ENCODE measurements at places on chromosomes 6 and 20. TPM values are rescaled to one million over a fixed set of nuclear protein-coding genes. Genes with fewer than 3 reads are reported as not detected.
A peak's percentile ranks its signal among the peaks of the same experiment; 100 is the strongest.

DLL1 gene
- 0.79 TPM for total RNA-seq

MPIG6B gene
- total RNA-seq: not detected

HLA-F gene
- total RNA-seq: 222 TPM

NOTCH4 gene
- 1.4 TPM for total RNA-seq

RIPPLY2 gene
- not detected for total RNA-seq

HLA-DQB2 gene
- 0.83 TPM for total RNA-seq

MAD2L1BP gene
- 27.7 TPM for total RNA-seq

ANKRD60 gene
- total RNA-seq: not detected

EDN1 gene
- total RNA-seq: not detected

SIRPB1 gene
- 1.5 TPM for total RNA-seq

HSPA1L gene
- total RNA-seq: 3.5 TPM

OR14J1 gene
- not detected for total RNA-seq

POM121L2 gene
- total RNA-seq: not detected

IL17F gene
- 2.3 TPM for total RNA-seq

JPH2 gene
- not detected for total RNA-seq

DNA sequence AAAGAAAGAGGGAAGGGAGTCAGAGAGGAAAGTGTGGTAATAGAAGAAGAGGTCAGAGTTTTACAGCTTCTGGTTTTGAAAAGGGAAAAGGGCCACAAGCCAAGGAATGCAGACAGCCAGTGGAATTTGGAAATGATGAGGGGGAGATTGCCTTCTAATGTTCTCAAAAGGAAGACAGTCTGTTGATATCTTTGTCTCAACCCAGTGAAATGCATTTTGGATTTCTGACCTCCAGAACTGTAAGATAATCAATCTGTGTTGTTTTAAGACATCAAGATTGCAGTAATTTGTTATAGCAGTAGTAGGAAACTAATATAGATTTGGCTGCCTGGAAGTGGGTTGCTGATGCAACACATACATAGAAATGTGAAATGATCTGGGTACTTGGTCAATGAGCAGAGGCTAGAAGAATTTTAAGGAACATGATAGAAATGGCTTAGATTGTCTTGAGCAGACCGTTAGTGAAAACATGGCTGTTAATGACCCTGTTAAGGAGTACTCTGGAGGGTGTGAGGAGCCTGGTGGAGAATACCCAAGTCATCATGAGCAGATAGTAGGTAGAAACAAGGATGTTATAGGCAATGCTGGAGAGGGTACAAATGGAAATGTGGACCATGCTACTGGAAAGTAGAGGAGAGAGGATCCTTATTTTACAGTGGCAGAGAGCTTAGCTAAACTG, 255.8 kb upstream of the RAB32 start:
- H3K36me3 ChIP-seq: no peaks in the 10 kb centered on the region
- H3K27ac ChIP-seq: no peak overlapping the region
- DNase-seq: no peak
- no peaks in the 10 kb centered on the region for H3K4me1 ChIP-seq
- H3K27me3 ChIP-seq: no peaks in the 10 kb centered on the region

DNA sequence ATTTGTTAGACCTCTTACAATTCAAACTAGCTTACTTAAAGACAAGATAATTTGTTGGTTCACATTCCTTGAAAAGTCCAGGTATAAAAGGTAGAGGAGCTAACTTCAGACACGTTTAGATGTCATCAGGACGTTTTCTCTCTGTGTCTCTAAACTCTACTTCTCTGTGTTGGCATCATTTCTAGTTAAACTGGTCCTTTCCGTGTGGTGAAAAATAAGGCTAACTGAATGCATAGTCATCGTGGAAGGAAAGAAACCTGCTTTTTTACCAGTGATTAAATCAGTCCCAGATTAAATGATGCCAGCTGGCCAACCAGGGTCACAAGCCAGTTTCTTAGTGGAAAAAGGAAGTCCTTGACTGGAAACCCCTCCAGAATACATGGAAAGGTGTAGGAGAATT, 168.4 kb upstream of the AHI1 start:
- no peaks in the 10 kb centered on the region for H3K27me3 ChIP-seq
- no peak overlapping the region for H3K4me3 ChIP-seq
- H3K36me3 ChIP-seq: no peaks in the 10 kb centered on the region

DNA sequence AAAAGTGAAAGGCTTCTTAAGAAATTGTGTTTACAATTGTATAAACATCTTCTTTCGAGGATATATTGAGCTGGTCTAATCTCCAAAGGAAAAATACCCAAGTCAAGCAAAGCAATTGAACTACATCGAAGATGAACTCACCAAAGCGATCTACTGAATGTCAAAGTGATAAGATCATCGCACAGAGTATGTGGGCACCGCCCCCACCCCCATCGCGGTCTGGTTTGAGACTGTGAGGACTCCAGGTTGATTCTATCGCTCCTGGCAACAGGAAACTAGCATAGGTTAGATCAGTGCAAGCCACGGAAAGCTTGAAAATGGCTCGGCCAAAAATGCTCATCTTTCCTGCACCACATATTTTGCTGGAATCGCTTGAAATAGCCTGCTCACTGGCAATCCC, 133.2 kb upstream of the RPS6KA2 start:
- H3K27ac ChIP-seq: no peak overlapping the region
- no peak overlapping the region for H3K4me3 ChIP-seq
- peaks cover 5% of the 10 kb centered on the region for H3K27me3 ChIP-seq
- no peaks in the 10 kb centered on the region for H3K36me3 ChIP-seq
- DNase-seq: peak; percentile 66
- peaks cover 20% of the 10 kb centered on the region for H3K4me1 ChIP-seq

DNA sequence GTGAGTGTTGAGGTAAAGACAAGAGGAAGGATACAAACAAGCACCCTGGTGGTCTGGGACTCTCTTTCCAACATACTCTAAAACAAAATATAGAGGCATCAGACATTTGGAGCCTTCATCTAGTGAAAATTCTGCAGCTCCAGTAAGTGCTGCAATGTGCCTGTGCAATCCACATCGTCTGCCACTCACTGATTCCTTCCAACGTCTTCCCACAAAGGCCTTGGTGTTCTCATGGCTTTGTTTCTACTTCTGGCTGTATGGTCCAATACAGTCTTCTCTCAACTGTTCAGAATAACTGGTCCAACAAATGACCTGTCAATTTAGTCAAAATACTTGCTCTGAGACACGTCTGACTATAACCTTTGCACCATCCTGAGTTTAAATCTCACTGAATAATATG, 125.8 kb downstream of the MAP7 start:
- DNase-seq: no peak
- no peaks in the 10 kb centered on the region for H3K36me3 ChIP-seq
- H3K27me3 ChIP-seq: no peaks in the 10 kb centered on the region
- H3K27ac ChIP-seq: no peak overlapping the region

GRCh38 chr6:24951811-24952299, 16.1 kb upstream of the RIPOR2 start:
- no peaks in the 10 kb centered on the region for H3K36me3 ChIP-seq
- H3K4me1 ChIP-seq: peaks cover 97% of the 10 kb centered on the region
- no peaks in the 10 kb centered on the region for H3K27me3 ChIP-seq
- no peak for DNase-seq
- H3K4me3 ChIP-seq: peak overlapping the region; percentile 37
- H3K27ac ChIP-seq: peak overlapping the region; percentile 2

GRCh38 chr20:34705397-34706301, 1.5 kb downstream of the TP53INP2 start:
- peak overlapping the region; percentile 96 for H3K27ac ChIP-seq
- H3K4me1 ChIP-seq: peaks cover 23% of the 10 kb centered on the region
- DNase-seq: no peak
- H3K36me3 ChIP-seq: no peaks in the 10 kb centered on the region
- no peaks in the 10 kb centered on the region for H3K27me3 ChIP-seq

DNA sequence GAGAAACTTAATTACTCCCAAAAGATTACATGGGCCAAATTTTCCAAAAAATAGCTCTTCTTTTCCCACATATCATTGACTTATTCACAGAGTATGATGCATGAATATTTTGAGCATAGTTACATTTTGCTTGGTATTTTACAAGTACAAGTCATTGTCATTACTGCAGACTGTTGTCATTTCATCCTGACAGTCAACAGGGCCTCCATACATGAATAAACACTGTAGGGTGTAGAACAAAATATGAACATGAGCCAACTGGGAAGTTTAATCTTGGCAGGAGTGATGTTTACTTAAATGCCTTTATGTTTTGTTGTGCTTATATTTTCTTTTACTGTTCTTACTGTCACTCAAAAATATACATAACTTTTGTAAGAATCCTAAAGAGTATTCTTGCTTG, 340.7 kb downstream of the ADGRB3 start:
- no peaks in the 10 kb centered on the region for H3K27me3 ChIP-seq
- H3K27ac ChIP-seq: no peak overlapping the region
- no peaks in the 10 kb centered on the region for H3K36me3 ChIP-seq
- H3K4me3 ChIP-seq: no peak overlapping the region
- H3K4me1 ChIP-seq: no peaks in the 10 kb centered on the region

GRCh38 chr6:67411036-67411435, 1224.0 kb upstream of the ADGRB3 start:
- no peak for DNase-seq
- no peak overlapping the region for H3K27ac ChIP-seq
- no peaks in the 10 kb centered on the region for H3K4me1 ChIP-seq
- no peak overlapping the region for H3K4me3 ChIP-seq
- no peaks in the 10 kb centered on the region for H3K27me3 ChIP-seq
- H3K36me3 ChIP-seq: no peaks in the 10 kb centered on the region

DNA sequence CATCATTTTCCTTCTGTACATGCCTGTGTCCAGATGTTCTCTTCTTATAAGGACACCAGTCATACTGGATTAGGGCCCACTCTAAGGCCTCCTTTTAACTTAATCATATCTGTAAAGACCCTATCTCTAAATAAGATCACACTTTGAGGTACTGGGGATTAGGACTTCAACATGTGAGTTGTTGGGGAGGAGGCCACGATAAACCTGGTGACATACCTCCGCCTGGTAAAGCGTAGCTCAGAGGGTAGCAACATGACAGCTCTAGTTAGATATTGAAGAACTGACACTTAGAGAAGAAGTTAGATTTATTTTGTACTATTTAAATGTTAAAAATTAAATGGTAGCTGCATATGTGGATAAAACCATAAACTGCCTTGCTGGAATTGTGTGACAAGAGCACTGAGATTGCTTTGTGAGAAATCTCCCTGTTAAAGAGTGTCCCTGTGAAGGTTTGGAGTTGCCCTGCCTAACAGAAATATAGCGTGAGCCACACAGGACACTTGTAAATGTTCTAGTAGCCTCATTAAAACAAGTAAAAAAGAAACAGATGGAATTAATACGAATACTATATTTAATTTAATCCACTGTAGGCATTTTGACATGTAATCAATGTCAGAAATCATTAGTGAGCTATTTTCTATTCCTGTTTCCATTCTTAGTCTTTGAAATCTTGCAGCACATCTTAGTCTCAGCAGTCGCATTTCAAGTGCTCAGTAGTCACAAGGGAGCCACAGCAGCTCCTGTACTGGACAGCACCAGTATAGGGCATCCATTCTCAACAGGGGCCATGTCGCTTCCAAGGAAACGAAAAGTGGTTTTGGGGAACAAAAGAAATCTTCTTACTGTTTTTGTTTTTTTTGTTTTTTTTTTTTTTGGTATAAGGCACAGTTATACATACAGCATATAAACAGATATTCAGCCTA, 13.4 kb downstream of the PLCB1 start:
- H3K4me1 ChIP-seq: peaks cover 20% of the 10 kb centered on the region
- no peak overlapping the region for H3K4me3 ChIP-seq
- no peaks in the 10 kb centered on the region for H3K27me3 ChIP-seq

- no peaks in the 10 kb centered on the region for H3K36me3 ChIP-seq
- DNase-seq: no peak
- no peaks in the 10 kb centered on the region for H3K4me1 ChIP-seq
- H3K27ac ChIP-seq: no peak overlapping the region
- H3K4me3 ChIP-seq: no peak overlapping the region
These were observed 21.0 kb upstream of the OCSTAMP start for GRCh38 chr20:46571418-46571817.

GRCh38 chr20:50632236-50632635, 59.1 kb downstream of the RIPOR3 start:
- H3K36me3 ChIP-seq: no peaks in the 10 kb centered on the region
- H3K27ac ChIP-seq: no peak overlapping the region
- H3K4me3 ChIP-seq: no peak overlapping the region
- DNase-seq: no peak

DNA sequence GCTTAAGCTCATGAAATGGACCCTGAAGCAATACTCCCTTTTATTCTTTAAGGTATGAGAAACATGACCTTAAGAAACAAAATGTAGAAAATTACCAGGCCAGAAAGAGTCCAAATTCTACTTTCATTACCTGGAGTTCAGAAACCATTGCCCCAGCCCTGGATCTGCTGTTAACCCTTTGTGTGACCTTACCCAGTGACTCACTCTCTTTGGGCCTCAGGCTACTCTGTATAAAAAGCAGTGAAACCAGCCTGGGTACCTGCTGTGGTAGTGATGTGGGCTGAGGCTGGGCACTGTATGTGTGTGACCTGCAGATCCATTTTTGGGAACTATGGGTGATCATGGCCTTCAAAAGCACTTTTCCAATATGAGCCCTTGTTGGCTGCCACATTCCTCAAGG, 47.2 kb downstream of the SLC9A8 start:
- H3K27ac ChIP-seq: no peak overlapping the region
- no peak overlapping the region for H3K4me3 ChIP-seq
- DNase-seq: no peak
- H3K27me3 ChIP-seq: no peaks in the 10 kb centered on the region
- H3K4me1 ChIP-seq: no peaks in the 10 kb centered on the region
